ENCODE measurements at places on chromosomes 13 and 19. TPM values are rescaled to one million over a fixed set of nuclear protein-coding genes. Genes with fewer than 3 reads are reported as not detected.

The MCF2L gene
- 19.2 TPM for total RNA-seq

The UBAC2 gene
- total RNA-seq = 46.3 TPM

The LILRA2 gene
- total RNA-seq = 0.53 TPM

The PLVAP gene
- total RNA-seq = 23.1 TPM

The URAD gene
- total RNA-seq = not detected
